ENCODE measurements at places on chromosomes 16 and 17.

DNA sequence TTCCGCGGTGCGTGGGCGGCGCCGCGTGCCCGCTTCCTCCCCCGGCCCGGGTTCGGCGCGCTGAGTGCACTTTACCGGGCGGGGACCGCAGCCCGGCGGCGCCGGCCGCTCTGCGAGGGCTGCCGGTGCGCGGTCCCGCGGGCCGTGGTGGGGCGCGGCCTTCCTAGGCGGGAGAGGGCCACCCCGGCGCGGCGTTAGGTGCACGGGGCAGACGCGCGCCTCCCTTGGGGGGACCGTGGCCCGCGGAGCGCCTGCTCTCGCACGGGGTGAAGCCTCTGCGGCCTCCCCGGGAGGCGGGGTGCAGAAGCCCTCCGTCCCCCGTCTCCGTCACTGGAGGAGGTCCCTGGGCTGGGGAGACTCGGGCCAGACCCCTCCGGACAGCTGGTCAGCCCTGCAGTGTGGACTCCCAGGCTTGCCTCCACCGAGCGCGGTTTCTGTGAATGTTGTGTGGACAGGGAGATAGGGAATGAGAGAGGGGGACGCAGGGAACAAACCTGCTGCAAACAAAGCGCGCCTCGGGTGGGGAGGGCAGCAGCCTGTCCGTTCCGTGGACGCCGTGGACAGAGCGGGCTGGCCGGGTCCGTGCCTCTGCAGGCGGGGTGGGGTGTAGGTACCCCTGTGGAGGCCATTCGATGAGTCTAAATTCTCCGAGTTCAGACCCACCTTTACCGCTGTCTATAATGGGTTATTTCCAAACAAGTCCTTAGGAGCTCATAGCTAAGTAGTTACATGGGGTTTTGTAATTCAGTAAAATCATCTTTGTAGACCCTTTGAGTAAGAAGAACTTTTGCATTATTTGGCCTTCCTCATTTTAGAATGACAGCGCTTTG, 721 bp downstream of the TBCD start:
- no peak for DNase-seq

GRCh38 chr17:1648173-1648962, 1.3 kb downstream of the RILP start:
- DNase-seq, result no peak

DNA sequence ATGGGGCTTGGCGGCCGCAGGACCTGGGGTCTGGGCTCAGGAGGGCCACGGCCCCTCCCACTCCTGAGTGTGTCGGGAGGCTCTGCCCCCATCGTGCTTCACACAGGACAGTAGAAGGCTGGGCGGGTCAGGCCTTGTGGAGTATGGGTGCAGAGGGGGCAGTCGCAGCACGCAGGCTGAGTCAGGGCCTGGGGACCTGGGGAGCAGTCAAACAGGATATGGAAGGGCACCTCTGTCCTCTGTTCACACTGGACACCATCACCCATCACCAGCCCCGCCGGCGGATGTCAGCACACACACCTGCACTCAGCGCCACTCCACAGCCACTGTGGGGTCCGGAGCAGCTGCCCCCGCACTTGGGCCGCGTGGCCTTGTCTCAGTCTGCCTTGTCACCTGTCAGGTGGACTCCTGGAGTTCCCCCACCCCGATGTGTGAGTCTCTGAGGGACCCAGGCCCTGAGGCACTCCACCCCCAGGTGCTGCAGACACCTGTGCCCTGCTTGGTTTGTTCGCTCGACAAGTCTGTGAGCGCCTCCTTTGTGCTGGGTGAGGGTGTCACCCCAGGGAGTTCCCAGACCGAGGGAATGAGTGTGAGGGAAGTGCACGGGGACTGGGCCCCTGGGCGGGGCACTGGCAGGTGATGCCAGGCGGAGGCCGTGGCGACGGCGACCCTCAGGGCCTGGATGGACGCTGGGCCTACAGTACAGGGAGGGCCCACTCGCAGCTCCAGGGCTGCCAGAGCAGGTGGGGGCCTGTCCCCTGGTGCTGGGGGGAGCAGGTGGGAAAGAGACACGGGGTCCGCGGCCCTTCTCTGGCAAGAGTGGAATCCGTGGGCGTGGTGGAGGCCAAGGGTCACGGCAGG, 31.7 kb downstream of the ZFPM1 start:
- DNase-seq, result no peak

- no peak for DNase-seq
These were observed 13.7 kb downstream of the MMD start for GRCh38 chr17:55407641-55408566.

DNA sequence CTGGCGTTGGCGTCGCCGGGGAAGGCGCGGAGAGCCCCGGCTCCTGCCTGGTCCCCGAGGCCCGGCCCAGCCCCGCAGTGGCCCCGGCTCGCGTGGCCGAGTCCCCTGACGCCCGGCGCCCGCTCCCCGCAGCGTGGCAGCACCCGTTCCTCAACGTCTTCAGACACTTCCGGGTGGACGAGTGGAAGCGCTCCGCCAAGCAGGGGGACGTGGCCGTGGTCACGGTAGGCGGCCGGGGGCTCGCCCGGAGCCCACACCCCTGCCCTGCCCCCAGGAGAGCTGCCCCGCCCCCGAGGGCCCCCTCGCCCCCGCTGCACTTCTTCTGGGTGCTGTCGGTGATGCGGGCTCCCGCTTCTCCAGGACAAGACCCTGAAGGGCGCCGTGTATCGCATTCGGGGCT, 466 bp downstream of the WDR90 start:
- no peak for DNase-seq
